Right hindlimb (tissue), 1 donor: ENCODE measurements at places on chromosomes 13 and 19.

DNA sequence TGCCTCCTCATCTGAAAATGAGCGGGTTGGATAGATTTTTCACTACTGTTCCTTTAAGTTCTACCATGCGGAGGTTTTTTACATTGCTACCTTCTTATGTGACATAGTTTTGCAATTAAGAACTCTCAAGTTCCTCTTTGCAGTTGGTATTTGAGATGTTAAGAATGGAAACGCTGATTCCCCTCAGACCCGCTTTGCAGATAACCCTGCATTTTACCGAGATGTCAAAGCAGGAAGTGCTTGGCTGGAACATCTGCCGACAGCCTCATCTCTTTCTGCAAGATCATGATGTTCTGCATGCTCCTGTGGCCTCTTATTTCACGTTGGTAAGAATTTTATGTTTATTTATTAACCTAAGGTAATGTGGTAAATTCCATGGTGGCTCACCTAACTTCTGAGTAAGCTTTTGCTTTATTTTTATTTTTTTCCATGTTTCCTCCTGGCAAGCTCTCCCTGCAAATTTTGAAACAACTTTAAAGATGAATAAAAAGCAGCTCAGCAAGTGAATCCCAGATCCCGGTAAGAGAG is 22.5 kb downstream of the PABPC3 start:
- DNase-seq, result no peak

GRCh38 chr19:30344446-30345425 is 27.4 kb upstream of the ZNF536 start:
- DNase-seq, result no peak

GRCh38 chr13:51714663-51715168 is 89.2 kb downstream of the DHRS12 start:
- DNase-seq, result no peak

- DNase-seq, result no peak
These were observed 39.7 kb downstream of the ERICH6B start for GRCh38 chr13:45575830-45576180.

DNA sequence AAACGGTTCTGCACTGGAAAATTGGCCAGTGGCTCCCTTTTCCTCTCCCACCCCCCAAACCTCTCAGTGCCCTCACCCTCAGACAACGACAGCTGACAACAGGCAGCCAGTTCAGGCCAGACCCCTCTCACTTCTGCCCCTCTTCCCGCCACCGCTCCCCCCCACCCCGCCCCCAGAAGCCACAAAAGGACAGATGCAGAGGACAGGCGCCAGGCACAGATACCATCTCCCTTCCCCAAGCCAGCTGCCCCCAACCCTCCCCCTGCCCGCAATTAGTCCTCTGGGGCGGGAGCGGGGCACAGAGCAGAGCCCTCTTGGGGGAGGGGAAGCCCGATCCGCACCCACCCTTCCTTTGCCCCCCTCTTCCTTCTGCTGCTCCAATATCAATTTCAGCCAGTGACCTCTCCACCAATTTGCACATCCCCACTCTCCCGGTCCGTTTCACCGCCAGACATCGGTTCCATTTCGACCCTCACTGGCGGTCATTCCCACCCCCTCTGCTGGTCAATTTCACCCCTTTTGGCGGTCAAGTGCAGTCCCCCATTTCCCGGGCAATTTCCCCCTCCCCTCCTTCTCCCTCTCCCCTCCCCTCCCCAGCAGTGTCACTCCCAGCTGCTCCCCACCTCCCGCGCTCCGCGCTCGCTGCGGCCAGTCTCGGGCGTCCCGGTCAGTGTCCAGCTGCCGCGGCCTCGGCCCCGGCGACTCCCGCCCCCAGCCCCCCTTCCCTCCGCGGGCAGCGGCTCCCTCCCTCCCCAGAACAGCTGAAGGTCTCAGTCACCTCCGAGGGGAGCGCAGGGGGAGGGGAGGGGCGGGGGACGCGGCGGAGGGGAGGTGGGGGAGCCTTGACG is at the start of gene SHD:
Gene SHD (plus strand): TSS at position 848 of the 848 bp plus-strand sequence. CDS start 798 bp downstream, outside the sequence.
- peak; percentile 78 for DNase-seq

GRCh38 chr13:111621164-111621563 is 300.7 kb downstream of the TEX29 start:
- DNase-seq, result no peak

DNA sequence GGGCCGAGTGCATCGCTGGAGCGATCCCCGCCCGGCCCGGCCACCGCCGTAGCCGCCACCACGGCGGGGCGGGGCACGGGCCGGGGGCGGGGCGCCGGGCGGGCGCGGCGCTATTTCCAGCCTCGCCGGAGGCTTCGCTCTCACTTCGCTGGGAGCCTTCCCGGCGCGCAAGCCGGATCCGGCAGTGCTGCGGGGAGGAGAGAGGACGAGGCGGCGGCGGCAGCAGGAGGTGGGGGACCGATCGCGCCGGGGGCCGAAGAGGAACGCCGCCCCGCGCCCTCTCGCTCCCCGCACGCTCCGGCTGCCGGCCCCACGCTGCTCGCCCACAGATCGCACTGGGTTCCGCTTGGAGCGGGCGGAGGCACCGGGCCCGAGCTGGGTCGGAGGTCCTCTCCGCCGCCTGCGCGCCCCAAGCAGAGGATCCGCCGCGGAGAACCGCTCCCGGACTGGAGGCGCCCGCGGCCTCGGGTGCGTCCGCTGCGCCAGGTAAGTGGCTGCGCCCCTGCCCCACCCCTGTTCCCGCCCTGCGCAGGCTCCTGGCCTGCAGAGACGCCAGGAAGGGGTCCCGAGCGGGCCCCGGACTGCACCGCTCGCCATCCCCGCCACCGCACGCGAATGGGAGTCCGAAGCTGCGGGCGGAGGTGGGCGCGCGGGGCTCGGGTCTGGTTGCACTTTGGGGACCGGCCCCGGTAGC is at the start of gene CHST8:
Gene CHST8 (plus strand): TSS at position 143 of the 694 bp plus-strand sequence. CDS start 67,309 bp downstream, outside the sequence.
- DNase-seq, result peak; percentile 59

GRCh38 chr13:78841358-78841963 is 182.5 kb upstream of the OBI1 start:
- no peak for DNase-seq

DNA sequence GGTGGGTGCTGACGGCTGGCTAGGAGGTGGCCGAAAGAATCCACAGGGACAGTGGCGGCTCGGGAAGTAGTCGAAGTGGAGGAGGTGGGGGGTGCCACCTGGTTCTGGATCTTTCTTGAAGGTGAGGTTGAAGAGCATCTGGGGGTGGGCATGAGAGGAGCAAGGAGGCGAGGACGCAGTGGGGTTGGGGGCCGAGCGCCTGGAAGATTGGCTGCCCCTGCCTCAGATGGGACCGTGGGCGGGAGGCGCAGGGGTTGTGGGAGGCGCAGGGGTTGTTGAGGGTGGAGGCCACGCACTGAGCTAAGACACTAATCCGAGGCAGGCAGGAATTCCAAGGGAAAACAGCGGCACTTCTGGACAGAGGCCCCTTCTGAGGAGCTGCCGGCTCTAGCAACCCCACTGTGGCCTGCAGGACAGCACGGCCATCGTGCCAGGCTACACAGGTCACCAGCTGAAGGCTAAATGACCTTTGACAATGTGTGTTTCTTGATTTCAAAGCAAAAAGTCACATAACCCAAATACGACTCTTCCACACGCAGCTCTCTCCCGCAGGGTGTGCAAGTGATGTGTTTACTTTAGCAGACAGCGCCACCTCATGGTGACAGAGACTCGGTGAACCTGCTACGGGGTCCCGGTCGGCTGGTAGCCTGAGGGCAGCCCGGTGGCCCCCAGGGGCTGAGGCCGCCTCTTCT is 44.1 kb upstream of the RANBP3 start:
- DNase-seq, result peak; percentile 81

GRCh38 chr13:89255844-89256406 is 1584.8 kb downstream of the SLITRK5 start:
- DNase-seq, result no peak

GRCh38 chr13:23643338-23644125 is 73.3 kb downstream of the TNFRSF19 start:
- no peak for DNase-seq

- no peak for DNase-seq
These were observed 869 bp downstream of the DAND5 start for GRCh38 chr19:12970070-12970820.

DNA sequence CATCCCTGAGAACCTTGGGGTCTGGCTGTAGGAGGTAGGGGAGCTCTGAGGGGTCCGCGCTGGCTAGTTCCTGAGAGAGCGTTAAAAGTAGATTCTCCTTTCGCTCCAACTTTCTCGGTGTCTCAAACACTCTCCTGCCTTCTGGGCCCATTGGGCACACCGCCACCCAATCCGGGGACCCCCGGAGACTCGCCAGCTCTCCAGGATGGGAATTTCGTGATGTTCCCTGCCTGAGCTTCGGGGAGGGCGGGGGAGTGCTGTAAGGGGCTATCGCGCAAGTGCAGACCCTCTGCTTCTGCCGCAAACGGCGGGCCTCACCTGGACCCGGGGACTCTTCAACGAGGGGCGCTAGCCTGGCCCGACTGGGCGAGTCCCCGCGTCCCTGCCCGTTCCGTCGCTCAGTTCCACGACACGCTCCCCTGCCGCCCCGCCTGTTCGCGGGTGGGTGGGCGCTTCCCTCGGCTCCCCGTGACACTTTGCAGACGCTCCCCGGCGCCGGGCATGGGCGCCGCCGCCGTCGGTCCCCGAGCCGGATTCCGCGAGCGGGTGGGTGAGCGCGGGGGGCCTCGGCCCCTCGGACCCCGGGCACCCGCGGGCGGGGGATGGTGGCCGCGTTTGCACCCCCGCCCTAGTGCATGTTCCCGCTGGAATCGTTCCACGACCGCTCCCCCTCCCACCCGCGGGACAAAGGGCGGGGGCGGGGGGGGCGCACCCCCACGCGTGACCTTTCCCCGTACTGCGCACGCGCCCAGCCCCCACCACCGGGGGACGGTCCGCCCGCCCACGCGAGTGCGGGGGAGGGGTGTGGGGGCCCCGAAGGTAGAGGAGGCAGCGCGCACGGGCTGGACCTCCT is at the start of gene CCDC106:
Gene CCDC106 (plus strand): TSS at position 481 of the 853 bp plus-strand sequence. CDS start 835 bp downstream, outside the sequence.
- peak; percentile 88 for DNase-seq

GRCh38 chr13:59300355-59301173 is 863.2 kb downstream of the DIAPH3 start:
- no peak for DNase-seq

DNA sequence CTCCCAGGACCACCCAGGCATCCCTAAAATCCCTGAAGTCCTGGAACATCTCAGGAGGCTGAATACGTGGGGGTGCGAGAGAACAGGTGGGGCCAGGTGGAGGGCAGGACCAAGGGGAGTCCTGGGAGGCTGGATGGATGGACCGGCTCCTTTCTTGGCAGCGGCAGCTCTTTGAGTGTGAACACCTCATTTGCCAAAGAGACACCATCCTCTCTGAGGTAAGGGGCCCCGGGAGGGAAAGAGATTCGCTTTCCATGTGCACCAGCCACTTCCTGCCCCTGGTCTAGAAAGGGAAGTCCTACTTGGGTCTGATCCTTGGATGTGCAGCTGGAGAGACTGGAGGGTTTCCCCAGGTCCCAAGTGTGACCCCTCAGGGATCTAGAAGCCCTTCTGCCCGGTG is 16.2 kb downstream of the PTH2 start:
- DNase-seq, result no peak
